Substantia nigra (tissue), 51 donors: ENCODE measurements at places on chromosomes 6 and 20.

GRCh38 chr20:44932916-44933315 is 23.1 kb downstream of the PABPC1L start:
- DNase-seq = no peak

DNA sequence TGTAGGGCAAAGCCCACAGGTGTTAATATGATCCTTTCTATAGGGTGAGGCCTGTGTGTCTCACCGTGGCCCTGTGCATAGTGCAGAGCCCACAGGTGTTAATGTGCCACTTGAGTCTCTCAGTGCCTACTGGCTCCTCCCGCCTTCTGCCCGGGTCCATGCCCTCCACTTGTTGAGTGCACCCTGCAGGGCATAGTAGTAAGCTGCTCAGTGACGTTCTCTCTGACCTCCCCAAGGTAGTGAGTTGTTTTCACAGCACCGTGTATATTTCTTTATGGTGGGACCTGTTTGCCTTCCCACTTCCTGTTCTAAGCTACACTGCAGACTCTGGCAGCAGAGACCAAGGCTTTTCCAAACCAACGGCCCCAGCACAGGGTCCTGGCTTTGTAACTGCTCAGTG is 64.5 kb upstream of the SLC22A1 start:
- DNase-seq = no peak

DNA sequence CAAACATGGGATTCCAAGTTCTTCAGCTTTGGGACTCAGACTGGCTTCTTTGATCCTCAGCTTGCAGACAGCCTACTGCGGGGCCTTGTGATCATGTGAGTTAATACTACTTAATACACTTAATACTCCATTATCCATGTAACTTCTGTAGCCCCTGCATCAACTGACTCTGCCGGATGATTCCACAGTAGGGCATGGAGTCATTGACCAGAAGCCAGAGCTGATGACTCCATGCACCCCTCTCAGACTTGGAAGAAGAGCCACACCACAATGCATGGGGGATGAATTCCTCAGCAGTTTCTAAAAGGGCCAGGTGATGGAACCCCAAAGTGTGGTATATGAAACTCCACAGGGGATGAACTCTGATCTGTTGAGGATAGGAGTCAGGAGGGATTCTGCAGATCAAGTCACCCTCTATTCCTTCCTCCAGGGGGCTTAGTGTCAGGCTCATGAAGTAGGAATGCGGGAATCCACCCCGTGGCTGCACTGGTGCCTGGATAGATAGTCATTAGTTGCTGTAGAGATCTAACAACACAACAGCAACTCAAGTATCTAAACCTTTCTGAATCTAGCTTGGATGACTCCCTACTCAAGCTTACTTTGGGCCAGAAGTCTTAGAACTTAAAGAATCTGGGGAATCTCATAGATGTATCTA is 70.2 kb downstream of the GPR6 start:
- no peak for DNase-seq

DNA sequence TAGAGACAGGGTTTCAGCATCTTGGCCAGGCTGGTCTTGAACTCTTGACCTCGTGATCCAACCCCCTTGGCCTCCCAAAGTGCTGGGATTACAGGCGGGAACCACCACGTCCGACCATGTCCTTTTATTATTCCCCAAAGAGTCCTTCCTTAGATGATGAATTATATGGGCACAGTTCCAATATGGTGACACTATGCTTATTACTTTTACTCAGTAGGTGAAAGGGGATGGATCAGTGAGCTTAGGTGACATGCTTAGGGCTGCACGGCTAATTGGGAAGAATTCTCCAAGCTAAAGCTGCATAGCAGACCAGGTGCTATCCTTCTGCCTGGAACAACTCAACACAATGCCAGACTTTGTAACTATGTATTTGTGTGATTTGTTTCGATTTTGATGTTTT is 38.2 kb upstream of the TFAP2C start:
- no peak for DNase-seq
